IMR-90 (cell line): ENCODE measurements at places on chromosomes 7 and 10. TPM values are rescaled to one million over a fixed set of nuclear protein-coding genes. Genes with fewer than 3 reads are reported as not detected.

Gene AIFM2
- 4.5 and 4.6 TPM in 2 replicates for polyA plus RNA-seq

Gene ORAI2
- polyA plus RNA-seq, result 58.3 and 73.5 TPM in 2 replicates

Gene GATAD1
- polyA plus RNA-seq, result 12.2 and 15.2 TPM in 2 replicates

Gene CCL24
- polyA plus RNA-seq, result not detected in 2 replicates

Gene KLHDC10
- 12.4 and 13.3 TPM in 2 replicates for polyA plus RNA-seq

Gene CYP3A7
- not detected in 2 replicates for polyA plus RNA-seq

Gene RHEB
- 56.8 and 67.2 TPM in 2 replicates for polyA plus RNA-seq

Gene MALRD1
- 0.27 and 0.34 TPM in 2 replicates for polyA plus RNA-seq

Gene PALD1
- polyA plus RNA-seq, result 0.12 and 0.14 TPM in 2 replicates

Gene NRAP
- polyA plus RNA-seq, result not detected in 2 replicates

Gene GCK
- 0.07 and 0.14 TPM in 2 replicates for polyA plus RNA-seq

Gene ABCC2
- polyA plus RNA-seq, result 0.21 and 0.22 TPM in 2 replicates

Gene CPED1
- polyA plus RNA-seq, result 28.7 and 31.2 TPM in 2 replicates

Gene BTBD16
- polyA plus RNA-seq, result not detected in 2 replicates

Gene BAIAP2L1
- 5.8 and 6.0 TPM in 2 replicates for polyA plus RNA-seq

Gene CFAP70
- polyA plus RNA-seq, result 0.13 and 0.15 TPM in 2 replicates

Gene CLEC5A
- polyA plus RNA-seq, result not detected in 2 replicates

Gene CALHM3
- not detected in 2 replicates for polyA plus RNA-seq

Gene TRIL
- 0.04 and 0.09 TPM in 2 replicates for polyA plus RNA-seq

Gene AKR1C4
- not detected in 2 replicates for polyA plus RNA-seq

Gene SFRP4
- polyA plus RNA-seq, result not detected in 2 replicates

Gene AOAH
- not detected in 2 replicates for polyA plus RNA-seq

Gene MRC1
- not detected in 2 replicates for polyA plus RNA-seq

Gene ANKRD2
- 0.40 and 0.65 TPM in 2 replicates for polyA plus RNA-seq

Gene TRIM50
- polyA plus RNA-seq, result not detected in 2 replicates

Gene PNLIPRP2
- polyA plus RNA-seq, result not detected in 2 replicates

Gene GOT1
- 29.2 and 29.4 TPM in 2 replicates for polyA plus RNA-seq

Gene UCN3
- polyA plus RNA-seq, result not detected in 2 replicates

Gene AGBL3
- polyA plus RNA-seq, result 0.16 and 0.65 TPM in 2 replicates

Gene ZCCHC24
- 25.9 and 29.9 TPM in 2 replicates for polyA plus RNA-seq

Gene ANKRD1
- 7.4 and 8.0 TPM in 2 replicates for polyA plus RNA-seq

Gene CYP3A4
- polyA plus RNA-seq, result not detected in 2 replicates

Gene MRLN
- not detected in 2 replicates for polyA plus RNA-seq

Gene INSYN2A
- polyA plus RNA-seq, result 0.10 and 0.11 TPM in 2 replicates

Gene FAM204A
- polyA plus RNA-seq, result 19.2 and 23.6 TPM in 2 replicates

Gene FXYD4
- polyA plus RNA-seq, result not detected in 2 replicates

Gene HTRA1
- 94.9 and 108 TPM in 2 replicates for polyA plus RNA-seq

Gene C10orf88
- 4.0 and 5.9 TPM in 2 replicates for polyA plus RNA-seq

Gene MBL2
- not detected in 2 replicates for polyA plus RNA-seq

Gene ADCY1
- 0.24 and 0.30 TPM in 2 replicates for polyA plus RNA-seq

Gene NEUROG3
- polyA plus RNA-seq, result not detected in 2 replicates

Gene LAMB1
- polyA plus RNA-seq, result 97.5 and 114 TPM in 2 replicates

Gene SPDYE5
- not detected in 2 replicates for polyA plus RNA-seq

Gene ZPBP
- not detected in 2 replicates for polyA plus RNA-seq

Gene MOGAT3
- polyA plus RNA-seq, result not detected in 2 replicates

Gene LOXL4
- polyA plus RNA-seq, result 24.9 and 26.7 TPM in 2 replicates
